ENCODE measurements at places on chromosomes 6 and 20. TPM values are rescaled to one million over a fixed set of nuclear protein-coding genes. Genes with fewer than 3 reads are reported as not detected.

GRCh38 chr20:45097485-45098102, 3.3 kb downstream of the KCNS1 start:
- no peak for DNase-seq

GRCh38 chr6:137268911-137269310, 49.7 kb upstream of the IFNGR1 start:
- DNase-seq, result no peak

GRCh38 chr6:165745492-165745891, 82.5 kb upstream of the PDE10A start:
- no peak for DNase-seq

DNA sequence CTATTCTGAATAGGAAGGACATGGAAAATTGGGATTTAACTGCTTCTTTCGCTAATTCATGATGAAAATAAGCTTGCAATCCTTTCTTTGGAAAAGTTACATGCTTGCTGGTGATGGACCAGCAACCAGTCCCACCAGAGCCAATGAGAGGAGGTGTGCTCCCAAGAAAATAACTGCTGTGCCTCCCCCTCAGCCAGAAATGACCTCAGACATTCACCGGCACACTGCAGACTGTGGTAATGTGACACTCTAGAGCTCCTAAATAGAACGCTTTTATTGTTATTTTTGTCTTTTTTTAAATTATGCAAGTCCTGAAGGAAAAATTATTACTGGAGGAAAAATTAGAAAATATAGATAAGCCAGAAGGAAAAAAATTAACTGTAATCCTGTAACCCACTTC, 2.6 kb downstream of the PYGB start:
- DNase-seq, result no peak

GRCh38 chr6:35264550-35265274, 5.2 kb downstream of the ZNF76 start:
- no peak for DNase-seq

GRCh38 chr20:62301111-62301668, 1.6 kb upstream of the ADRM1 start:
- DNase-seq, result no peak

Gene TRAPPC3L
- polyA plus RNA-seq, result 0.22 TPM

Gene SDCBP2
- 2.7 TPM for polyA plus RNA-seq

DNA sequence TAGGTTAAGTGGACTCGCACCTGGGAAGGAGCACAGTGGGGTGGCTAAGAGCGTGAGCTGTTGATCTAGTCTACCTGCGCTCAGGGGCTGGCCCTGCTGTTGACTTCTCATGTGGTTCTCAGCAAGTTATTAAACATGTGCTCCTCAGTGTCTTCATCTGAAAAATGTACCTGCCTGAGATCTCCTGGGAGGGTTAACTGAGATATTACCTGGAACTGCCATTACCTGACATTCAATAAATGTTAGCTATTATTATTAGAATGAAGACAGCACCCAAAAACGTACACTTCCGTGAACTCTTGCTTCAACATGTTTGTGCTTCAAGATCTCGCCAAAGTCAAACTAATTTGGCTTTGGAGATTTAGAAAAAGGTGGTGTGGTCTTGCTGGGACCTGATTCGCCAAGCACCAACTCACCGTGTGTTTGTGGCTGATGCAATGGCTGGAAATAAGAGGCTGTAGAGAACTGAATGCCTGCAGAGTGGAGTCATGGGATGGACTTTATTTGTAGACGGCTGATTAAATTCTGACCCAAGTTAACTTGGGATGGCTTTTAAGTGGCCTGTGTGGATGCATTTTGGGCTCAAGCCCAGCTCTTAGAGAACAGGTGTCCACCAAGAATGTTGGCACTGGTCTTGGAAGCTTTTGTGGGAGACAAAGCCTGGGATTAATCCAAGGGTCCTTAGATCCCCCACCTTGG, 692.9 kb downstream of the QKI start:
- DNase-seq, result peak; percentile 71

GRCh38 chr6:134882426-134883038, 67.4 kb downstream of the ALDH8A1 start:
- DNase-seq, result peak; percentile 38

- no peak for DNase-seq
Measured at GRCh38 chr6:162882801-162883481, 155.2 kb downstream of the PACRG start.
